ENCODE measurements at places on chromosomes 7 and 10.

GRCh38 chr10:7338469-7338868 lies 72.4 kb downstream of the SFMBT2 start:
- DNase-seq: no peak

DNA sequence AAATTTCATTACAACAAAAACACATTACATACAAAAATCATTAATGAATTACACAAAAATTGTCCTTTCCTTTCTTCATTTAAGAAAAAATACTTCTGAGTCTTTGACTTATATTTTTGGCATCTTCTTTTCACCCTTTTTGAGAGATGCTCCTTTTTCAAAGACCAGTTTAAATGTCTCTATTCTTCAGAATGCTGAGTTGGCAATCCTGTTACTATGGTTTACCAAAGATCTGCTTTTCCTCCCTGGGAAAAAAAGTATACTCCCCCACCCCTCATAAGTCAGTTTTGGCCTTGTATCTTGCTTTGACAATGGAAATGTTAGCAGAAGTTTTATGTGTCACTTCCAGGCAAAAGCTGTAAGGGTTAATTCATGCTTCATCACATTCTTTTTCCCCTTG lies 198.4 kb upstream of the GRM3 start:
- DNase-seq: no peak

DNA sequence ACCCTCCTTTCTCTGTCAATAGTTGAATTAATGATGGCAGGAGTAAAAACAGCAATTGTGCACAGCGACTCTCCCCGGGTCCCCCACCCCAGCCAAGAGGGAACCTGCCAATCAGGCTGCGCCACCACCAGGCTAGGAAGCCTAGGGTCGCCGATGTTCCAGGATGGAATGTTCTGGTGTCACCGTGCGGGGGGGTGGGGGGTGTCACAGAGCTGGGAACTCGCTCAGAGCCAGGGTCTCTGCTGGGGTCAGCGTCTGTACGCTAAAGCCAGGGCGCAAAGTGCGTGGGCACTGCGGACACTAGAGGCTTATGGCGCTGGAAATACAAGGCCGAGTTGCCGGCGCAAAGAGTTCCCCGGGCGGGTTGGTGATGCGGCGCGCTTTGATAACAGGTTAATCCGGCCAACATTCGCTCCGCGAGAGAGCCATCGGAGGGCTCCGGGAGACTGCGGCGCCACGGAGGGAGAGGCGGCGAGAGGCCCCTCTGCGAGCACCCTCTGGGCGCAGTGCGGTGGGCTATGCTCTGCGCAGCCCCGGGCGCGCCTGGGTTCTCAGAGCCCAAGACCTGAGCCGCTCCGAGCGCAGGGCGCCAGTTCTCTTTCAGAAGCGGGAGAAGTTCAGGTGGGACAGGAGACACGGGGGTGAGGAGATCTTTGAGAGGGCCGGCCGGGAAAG lies 192.3 kb downstream of the EMX2 start:
- DNase-seq: no peak

GRCh38 chr7:113752289-113752688 lies 166.5 kb downstream of the PPP1R3A start:
- DNase-seq: peak; percentile 46

GRCh38 chr10:69364232-69364940 lies 52.3 kb downstream of the TACR2 start:
- DNase-seq: no peak

DNA sequence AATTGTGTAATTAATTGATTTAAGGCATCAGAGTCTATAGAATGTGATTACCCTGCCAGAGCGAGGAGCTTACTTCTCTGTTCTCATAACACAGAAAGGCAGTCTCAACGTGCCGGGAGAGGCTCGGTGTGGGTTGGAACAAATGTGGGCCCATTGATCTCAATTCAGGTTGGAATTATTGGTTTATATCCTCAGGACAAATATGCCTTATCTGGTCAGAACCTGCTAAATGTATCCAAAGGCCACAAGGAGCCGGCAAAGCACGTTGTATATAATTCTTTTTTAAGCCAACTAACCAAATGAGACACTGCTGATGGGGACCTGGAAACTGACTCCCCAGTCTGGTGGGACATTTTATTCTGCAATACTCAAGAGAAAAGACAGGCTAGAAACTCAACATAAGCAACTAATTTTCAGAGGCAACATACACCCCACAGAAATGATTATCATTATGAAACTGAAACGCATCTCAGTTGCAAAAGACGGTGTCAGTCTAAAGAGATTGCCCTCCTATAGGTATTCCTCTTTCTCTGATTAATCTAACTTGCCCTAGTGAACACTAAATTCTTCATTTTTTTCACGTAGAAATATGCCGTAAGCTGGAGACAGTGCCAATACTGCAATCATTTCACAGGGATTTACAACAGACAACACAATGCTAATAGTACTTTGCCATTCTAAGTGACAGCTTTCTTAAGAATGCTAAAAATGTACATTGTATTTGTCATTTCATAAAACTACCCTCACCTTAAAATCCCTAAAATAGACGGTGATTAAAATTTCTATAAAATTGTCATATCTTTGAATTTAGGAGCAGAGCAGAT lies 9.4 kb downstream of the EBF3 start:
- DNase-seq: no peak
